ENCODE measurements at places on chromosomes 12 and 14.

GRCh38 chr12:64571411-64571810, 38.9 kb upstream of the RASSF3 start:
- DNase-seq: no peak

DNA sequence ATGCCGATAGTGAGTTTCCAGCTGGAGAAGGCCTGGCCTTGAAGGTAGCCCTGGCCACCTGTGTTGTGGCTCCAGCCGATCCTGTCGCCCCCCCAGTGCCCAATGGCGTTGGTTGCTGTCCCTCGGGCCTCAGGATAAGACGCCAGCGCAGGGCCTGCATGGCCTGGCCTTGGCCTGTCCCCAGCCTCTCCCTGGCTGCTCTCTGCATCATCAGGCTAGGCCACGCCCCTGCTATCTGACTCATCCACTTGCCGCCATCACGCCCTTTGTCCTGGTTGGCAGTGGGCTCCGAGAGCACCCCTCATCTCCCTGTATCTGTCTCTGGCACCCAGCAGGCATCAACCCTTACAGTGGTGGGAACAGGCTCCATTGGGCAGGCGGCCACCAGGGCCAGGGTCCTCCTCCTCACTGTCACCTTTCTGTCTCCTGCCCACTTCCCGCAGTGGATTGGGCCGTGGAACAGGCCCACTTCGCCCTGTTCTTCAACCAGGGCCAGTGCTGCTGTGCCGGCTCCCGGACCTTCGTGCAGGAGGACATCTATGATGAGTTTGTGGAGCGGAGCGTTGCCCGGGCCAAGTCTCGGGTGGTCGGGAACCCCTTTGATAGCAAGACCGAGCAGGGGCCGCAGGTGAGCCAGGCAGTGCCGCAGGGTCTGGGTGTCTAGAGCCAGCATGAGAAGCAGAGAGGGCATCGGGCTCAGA, 25.6 kb downstream of the ALDH2 start:
- DNase-seq: no peak

DNA sequence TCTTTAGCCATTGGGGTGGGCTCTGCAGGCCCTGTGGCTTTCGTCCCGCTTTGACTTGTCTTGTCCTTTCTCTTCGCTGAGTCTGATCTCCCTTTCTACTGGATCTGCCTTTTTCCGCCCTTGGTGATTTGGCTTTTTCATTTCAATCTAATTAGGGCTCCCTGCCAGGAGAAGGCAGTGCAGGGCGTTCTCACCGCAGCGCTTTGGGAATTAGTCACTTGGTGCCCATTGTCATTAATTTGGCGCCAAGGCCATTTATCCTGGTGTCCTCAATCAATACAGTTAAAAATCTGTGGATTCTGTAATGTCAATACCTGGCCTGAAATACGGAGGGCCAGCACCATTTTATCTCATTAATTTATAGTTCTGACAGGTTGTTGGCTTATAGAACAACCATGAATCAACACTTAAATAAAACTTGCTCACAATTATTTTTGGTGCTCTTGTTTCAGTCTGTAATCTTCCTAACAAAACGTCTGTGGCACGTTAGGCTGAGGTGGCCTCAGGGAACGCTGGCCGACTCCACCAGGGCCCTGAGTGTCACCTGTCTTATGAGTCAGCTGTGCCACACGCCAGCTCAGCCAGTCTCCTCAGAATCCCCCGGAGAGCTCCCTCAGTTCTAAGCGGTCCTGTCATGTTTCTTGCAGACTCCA, 115.7 kb downstream of the BEGAIN start:
- no peak for DNase-seq

- no peak for DNase-seq
Measured at GRCh38 chr12:24960222-24960855, 11.4 kb upstream of the BCAT1 start.

- DNase-seq: no peak
Measured at GRCh38 chr12:26535826-26536225, 297.2 kb downstream of the ITPR2 start.

DNA sequence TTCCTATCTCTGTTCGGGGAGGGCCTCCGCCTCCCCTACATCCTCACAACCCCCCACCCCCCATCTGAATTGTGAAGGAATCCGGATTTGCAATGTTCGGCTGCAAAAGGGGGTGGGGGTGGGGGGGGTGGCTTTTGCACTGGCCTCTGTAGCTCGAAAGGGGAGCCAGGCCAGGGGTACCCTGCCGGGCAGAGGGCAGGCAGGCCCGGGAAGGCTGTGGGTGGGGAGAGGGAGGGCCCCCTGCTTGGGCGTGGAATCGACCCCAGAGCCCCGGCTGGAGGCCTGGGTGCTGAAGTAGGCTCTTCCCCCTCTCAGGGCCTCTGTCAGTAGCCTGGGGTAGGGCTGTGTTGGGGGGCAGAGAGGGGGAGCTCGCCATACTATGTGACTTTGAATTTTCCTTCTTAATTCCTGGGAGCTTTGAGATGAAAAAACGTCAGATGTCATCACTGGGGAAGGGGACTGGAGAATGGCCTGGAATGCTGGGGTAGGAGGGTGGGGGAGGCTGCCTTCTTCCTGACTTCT, 1.1 kb downstream of the LRP1 start:
- DNase-seq: no peak

DNA sequence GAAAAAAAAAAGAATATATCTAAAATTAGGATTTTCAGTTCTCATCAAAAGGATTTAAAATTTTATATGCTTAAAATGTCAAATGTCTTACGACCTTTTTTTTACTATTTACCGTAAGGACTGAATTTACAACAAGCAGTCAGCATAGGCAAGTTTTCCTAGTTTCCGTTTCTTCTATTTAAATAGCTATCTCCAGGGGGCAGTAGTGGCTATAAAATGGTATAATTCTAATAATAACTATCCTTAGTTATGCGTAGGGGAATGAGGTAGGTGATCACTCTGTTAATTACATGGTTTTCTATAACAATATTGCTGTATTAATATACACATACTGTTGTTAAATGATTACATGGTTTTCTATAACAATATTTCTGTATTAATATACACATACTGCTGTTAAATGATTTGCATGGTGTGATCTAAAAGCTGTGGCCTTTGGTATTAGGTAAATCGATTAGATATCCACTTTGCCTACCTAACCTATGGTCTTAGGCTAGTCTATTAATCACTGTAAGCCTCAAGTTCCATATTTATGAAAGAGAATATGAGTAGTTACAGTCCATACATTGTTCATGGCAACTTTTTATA, 217.7 kb upstream of the PDZRN4 start:
- no peak for DNase-seq

DNA sequence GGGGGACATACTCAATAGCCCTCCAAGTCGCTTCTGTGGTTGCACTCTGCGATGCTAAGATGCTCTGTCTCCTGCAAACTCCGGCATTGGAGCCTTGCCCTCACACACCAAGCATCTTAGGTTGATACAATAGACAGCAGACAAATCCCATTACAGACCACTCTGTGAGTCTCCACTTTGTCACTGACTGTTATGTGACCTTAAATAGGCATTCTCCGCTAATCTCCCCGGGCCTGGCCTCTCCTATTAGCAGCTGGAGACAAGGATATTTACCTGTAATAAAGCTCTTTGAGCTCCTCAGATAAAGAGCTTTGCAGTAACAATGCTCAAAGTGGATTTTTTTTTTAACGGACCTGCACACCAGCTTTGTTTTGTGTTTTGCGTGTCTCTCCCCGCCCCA, 479.7 kb upstream of the TBX3 start:
- no peak for DNase-seq

GRCh38 chr14:65422088-65422834, 9.7 kb downstream of the FUT8 start:
- DNase-seq: no peak

- no peak for DNase-seq
Measured at GRCh38 chr12:41466300-41466699, 278.2 kb downstream of the PDZRN4 start.
